ENCODE measurements at places on chromosomes 1 and 21. TPM values are rescaled to one million over a fixed set of nuclear protein-coding genes. Genes with fewer than 3 reads are reported as not detected.

GRCh38 chr1:89361681-89362080 lies 2.2 kb upstream of the GBP6 start:
- no peak overlapping the region for H3K27ac ChIP-seq
- no peaks in the 10 kb centered on the region for H3K27me3 ChIP-seq
- H3K4me3 ChIP-seq = no peak overlapping the region
- no peak for DNase-seq

AGRN gene
- total RNA-seq = 278 TPM

DNA sequence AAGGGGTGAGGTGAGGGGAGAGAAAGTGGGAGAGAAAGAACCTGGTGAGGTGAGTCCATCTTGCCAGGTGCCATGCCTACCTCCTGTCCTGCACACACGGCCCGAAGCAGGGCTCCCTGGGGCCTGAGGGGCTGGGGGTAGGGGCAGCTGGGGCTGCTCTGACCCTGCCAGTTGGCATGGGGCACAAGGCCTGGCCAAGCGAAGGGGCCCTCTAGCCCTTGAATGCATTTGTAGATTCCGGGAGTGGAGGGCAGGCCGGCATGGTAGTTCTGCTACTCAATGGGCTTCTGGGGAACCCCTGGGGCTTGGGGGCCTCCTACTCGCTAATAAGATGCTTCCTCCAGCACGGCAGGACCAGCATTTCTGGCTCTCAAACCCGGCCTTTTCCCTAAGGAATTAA lies 3.6 kb upstream of the PRDM16 start:
- peaks cover 34% of the 10 kb centered on the region for H3K27me3 ChIP-seq
- no peaks in the 10 kb centered on the region for H3K36me3 ChIP-seq
- no peak overlapping the region for H3K4me3 ChIP-seq
- DNase-seq = no peak

CELA3A gene
- not detected for total RNA-seq

GRCh38 chr1:116365353-116365780 lies 7.7 kb upstream of the ATP1A1 start:
- H3K4me1 ChIP-seq = peaks cover 14% of the 10 kb centered on the region
- no peak for DNase-seq
- H3K27me3 ChIP-seq = no peaks in the 10 kb centered on the region
- no peaks in the 10 kb centered on the region for H3K36me3 ChIP-seq
- H3K27ac ChIP-seq = no peak overlapping the region
- H3K4me3 ChIP-seq = no peak overlapping the region

ETS2 gene
- 20.4 TPM for total RNA-seq

DNA sequence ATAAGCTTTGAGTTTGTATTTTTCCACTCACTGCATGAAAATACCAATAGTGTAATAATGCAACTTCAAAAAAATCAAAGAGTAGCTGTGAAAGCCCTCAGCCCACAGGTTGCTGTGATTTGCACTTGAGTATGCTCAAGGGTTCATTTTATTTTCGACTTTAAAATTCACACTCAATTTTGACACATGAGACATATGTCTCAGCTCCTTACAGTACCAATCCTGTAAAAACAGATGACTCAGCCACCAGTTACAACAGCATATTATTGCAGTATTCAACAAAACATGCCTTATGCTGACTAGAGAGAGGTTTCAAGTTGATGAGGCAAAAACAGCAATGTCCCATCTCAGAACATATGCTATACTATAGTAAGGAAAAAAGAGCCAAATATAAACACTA lies 66.1 kb downstream of the CYYR1 start:
- H3K4me3 ChIP-seq = no peak overlapping the region
- H3K4me1 ChIP-seq = no peaks in the 10 kb centered on the region
- H3K27me3 ChIP-seq = no peaks in the 10 kb centered on the region
- no peaks in the 10 kb centered on the region for H3K36me3 ChIP-seq
- H3K27ac ChIP-seq = no peak overlapping the region
- no peak for DNase-seq

GRCh38 chr1:19240673-19241538 lies 10.4 kb downstream of the EMC1 start:
- no peaks in the 10 kb centered on the region for H3K27me3 ChIP-seq
- no peaks in the 10 kb centered on the region for H3K36me3 ChIP-seq
- no peak overlapping the region for H3K4me3 ChIP-seq
- peak; percentile 45 for DNase-seq

- DNase-seq = no peak
- H3K27ac ChIP-seq = no peak overlapping the region
- H3K27me3 ChIP-seq = 0 out of 2 replicates have a peak, but pooled peaks cover 10% of the 10 kb centered on the region
- H3K4me1 ChIP-seq = no peaks in the 10 kb centered on the region
- no peaks in the 10 kb centered on the region for H3K36me3 ChIP-seq
- H3K4me3 ChIP-seq = no peak overlapping the region
Observed at GRCh38 chr1:176894450-176894849, 270.1 kb downstream of the ASTN1 start.

DNA sequence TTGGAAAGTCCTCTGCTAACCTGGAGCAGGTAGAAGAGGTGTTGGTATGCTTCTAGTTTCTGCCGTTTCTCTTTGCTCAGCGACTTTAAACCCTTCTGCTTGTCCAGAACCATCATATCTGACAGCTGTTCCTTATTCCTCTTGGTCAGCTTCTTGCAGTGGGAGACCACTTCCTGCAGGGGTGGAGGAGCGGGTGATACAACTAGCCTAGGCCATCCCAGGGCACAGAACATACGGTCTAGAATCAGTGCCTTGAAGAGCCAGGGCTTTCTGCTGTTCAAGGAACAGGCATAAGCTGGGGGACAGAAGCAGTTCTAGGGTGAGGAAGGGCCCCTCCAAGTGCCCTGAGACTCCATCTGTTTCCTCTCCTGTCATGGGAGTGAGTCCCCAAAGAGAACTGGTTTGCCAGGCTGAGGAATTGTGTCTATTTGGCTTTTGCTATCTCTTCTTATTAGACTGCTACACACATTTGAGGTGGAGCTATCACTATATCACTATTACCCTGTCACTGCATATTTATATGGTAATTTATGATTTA lies 32.5 kb downstream of the IQGAP3 start:
- H3K27me3 ChIP-seq = no peaks in the 10 kb centered on the region
- H3K4me1 ChIP-seq = peaks cover 11% of the 10 kb centered on the region
- no peak for DNase-seq
- peaks cover 16% of the 10 kb centered on the region for H3K36me3 ChIP-seq
- H3K27ac ChIP-seq = no peak overlapping the region

DNA sequence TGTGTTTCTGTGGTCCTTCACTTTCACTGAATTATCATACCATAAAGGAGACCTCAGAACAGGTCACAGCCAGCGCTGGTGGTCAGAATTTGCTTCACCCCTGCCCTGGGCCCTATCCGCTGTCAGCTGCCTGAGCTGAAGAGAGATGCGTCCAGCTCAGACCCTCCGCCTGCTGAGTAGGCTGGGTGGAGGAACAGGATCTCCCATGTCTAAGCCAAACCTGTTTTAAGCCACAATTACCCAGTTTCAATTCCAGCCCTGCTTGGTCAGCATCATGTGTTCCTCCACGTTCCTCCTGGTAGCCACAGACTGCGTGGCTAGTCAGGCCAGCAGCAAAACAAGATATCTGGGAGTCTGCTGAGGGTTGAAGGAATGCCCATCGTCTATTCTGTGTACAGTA lies 13.5 kb upstream of the BGLAP start:
- DNase-seq = no peak
- H3K27me3 ChIP-seq = no peaks in the 10 kb centered on the region
- no peak overlapping the region for H3K4me3 ChIP-seq
- H3K4me1 ChIP-seq = 0 out of 2 replicates have a peak, but pooled peaks cover 5% of the 10 kb centered on the region
- no peak overlapping the region for H3K27ac ChIP-seq
- 0 out of 2 replicates have a peak, but pooled peaks cover 8% of the 10 kb centered on the region for H3K36me3 ChIP-seq

GRCh38 chr1:181150842-181151241 lies 62.3 kb downstream of the IER5 start:
- H3K4me1 ChIP-seq = 0 out of 2 replicates have a peak, but pooled peaks cover 8% of the 10 kb centered on the region
- no peak for DNase-seq
- H3K27me3 ChIP-seq = no peaks in the 10 kb centered on the region
- no peaks in the 10 kb centered on the region for H3K36me3 ChIP-seq
- no peak overlapping the region for H3K27ac ChIP-seq

CBR1 gene
- total RNA-seq = 80.2 TPM

- no peak overlapping the region for H3K27ac ChIP-seq
- DNase-seq = peak; percentile 52
- H3K4me1 ChIP-seq = no peaks in the 10 kb centered on the region
- H3K27me3 ChIP-seq = no peaks in the 10 kb centered on the region
Observed at GRCh38 chr1:27044613-27045151, 32.0 kb upstream of the TENT5B start.

DNA sequence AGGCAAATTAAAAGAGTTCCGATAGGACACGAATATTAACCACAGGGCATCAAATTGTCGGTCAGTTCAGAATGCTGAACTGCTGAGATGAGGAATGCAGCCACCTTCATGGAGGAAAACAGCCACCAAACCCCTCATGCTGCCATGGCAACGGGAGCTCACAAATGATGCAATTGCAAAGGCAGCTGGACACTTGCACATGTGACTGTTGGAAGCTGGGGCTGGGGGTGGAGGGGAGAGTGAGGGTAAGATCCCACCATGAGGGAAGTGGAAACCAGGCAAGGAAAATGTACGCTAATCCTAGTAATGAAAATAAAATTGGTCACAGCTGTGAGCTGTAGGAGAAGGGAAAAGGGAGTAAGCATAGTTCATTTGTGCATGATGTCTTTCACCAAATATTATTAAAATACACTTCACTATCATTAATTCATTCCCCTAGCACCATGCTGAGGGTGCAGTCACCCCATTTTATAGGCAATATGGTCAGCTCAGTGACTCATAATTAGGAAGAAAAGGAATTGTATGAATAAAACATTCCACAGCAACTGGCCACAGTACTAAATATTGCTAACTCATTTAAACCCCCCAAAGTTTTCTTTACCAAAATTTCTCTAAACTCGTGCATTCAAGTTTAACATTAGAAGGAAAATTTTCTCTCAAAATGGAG lies 15.3 kb downstream of the BECN2 start:
- no peak overlapping the region for H3K27ac ChIP-seq
- no peaks in the 10 kb centered on the region for H3K36me3 ChIP-seq
- H3K4me3 ChIP-seq = no peak overlapping the region
- no peak for DNase-seq

DNA sequence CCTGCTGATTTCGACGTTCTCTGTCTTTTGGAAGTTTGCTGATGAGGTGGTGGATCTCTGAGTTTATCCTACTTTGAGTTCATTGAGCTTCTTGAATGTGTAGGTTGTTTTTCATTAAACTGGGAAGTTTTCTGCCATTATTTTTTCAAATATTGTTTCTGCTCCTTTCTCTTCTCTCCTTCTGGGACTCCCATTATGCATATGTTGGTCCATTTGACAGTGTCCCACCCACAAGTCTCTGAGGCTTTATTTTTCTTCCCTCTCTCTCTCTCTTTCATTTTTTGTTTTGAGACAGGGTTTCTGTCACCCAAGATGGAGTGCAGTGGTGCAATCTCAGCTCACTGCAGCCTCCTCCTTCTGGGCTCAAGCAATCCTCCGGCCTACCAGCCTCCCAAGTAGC lies 11.7 kb downstream of the TNFRSF18 start:
- no peak overlapping the region for H3K4me3 ChIP-seq
- no peaks in the 10 kb centered on the region for H3K4me1 ChIP-seq
- no peak for DNase-seq
- no peak overlapping the region for H3K27ac ChIP-seq

DNA sequence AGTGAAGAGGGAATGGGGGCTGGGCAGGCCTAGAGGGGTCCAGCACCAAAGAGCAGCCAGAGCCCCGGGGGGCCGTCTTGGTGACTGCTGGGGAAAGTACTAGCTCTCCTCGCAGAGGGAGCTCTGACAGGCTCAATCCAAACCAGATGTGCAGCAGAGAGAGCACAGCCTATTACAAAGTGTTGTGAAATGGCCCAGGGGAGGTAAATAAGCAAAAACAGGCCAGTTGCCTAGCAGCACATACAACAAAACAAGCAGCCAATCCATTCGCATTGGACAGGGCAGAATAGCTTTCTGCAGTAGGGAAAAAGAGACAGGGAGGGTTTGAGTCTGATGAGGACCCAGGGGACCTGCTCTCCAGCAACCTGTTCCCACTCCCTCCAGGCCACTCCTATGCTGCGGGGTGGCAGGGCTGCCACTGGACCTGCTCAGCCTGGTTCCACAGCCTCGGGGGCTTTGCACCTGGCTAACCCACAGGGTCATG lies 239.6 kb upstream of the FGGY start:
- DNase-seq = peak; percentile 50
- no peaks in the 10 kb centered on the region for H3K36me3 ChIP-seq
- no peak overlapping the region for H3K27ac ChIP-seq
- no peak overlapping the region for H3K4me3 ChIP-seq
- H3K27me3 ChIP-seq = no peaks in the 10 kb centered on the region

DNA sequence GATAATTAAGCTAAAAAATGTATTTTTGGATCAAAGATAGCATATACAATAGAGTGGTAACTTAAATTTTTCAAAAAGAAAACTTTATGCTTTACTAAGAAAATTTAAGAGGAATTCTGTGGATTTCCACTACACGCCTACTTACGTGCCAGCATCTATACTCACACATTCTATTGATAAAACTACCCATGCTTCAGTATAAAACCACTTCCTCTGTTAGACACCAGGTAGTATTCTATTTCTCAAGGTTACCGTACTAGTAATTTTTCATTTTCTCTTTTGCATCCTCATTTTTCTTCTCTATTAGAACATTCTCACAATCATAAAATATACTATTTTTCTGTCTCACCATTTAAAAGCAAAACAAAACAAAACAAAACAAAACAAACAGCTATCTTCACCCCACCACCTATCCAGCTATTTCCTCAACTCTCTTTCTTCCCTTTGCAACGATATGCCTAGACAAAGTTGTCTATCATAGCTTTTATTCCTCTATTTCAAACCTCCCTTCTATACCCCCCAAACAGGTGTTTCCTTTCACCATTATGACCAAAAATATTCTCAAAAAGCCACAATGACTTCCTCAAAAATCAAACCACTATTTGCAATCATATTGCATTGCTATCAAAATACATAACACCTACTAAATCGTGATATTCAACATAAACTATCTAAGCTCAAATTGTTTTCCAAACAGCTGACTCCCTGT lies 1652.0 kb downstream of the MRPL39 start:
- no peaks in the 10 kb centered on the region for H3K4me1 ChIP-seq
- no peak overlapping the region for H3K4me3 ChIP-seq
- H3K27me3 ChIP-seq = no peaks in the 10 kb centered on the region
- H3K27ac ChIP-seq = no peak overlapping the region
- no peaks in the 10 kb centered on the region for H3K36me3 ChIP-seq

DNA sequence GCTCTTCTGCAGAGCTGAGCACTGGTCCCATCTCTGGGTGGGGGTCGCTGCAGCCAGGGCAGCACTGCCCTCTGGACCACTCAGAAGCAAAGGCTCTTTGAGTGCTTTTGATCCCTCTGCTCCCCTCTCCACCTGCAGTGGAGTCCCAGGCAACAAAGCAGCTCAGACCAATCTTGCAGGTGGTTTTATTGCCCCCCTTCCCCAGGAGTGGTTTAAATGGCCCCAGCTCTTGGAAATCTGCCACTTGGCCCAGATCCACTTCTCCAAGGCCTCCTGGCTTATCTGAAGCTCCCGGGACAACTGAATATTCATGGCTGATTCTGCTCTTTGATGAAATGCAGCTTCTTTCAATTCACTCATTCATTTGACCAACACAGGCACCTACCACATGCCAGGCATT lies 2.7 kb downstream of the STUM start:
- H3K36me3 ChIP-seq = no peaks in the 10 kb centered on the region
- no peak for DNase-seq
- no peak overlapping the region for H3K4me3 ChIP-seq
- no peak overlapping the region for H3K27ac ChIP-seq

GRCh38 chr1:8165595-8166360 lies 139.7 kb upstream of the ERRFI1 start:
- no peaks in the 10 kb centered on the region for H3K36me3 ChIP-seq
- H3K27me3 ChIP-seq = no peaks in the 10 kb centered on the region
- DNase-seq = no peak
- peak overlapping the region; percentile 76 for H3K27ac ChIP-seq
- H3K4me1 ChIP-seq = peaks cover 41% of the 10 kb centered on the region
- H3K4me3 ChIP-seq = no peak overlapping the region
